ENCODE measurements at places on chromosomes 4 and X.

DNA sequence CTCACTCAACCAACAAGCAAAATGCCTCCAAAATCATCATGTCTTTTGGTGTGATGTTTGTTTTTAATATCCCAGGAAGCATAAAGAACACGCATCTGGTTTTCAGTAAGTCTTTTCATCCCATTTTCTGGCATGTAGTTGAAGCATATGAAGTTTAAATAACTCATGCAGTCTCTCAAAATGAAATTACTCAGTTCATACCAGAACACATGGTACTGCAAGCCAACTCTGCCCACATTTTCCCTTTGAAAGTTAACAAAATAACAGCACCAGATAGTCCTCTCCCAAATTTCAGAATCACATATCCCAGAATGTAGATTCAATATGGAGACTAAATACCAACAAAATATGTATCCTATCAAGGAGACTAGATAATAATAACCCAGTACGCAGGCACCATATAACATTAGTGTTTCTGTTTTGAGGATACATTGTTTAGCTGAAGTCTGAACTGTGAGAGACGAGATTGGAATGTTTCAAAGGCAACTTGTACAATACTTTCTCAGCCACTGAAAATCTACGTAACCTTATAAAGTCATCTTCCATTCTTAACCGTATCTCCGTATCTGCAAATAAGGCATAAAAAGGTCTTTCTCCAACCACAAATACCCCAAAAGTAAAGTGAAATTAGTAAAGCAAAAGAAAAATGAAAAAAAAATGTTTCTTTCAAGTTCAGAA is 23.1 kb downstream of the CORIN start:
- no peak for DNase-seq

- no peak for DNase-seq
Observed at GRCh38 chrX:83845397-83845796, 15.5 kb upstream of the CYLC1 start.

DNA sequence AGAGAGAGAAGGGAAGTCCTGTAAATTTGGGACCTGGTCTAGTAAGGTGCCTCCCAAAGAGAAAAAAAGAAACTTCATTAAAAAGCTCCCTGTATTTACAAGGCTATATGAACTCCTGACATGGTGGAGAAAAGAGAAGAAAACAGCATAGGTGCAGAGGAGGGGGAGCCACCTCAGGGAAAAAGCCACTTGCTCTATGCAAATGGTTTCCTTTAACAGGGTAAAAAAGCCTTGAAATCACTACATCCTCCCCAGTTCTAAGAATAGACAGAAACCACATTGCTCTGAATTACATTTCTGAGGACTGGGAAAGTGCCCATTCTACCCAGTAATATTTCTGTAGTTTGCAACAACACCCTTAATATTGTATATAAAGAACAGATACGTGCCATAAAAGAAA is 165.5 kb downstream of the KLF8 start:
- no peak for DNase-seq

- DNase-seq, result no peak
Observed at GRCh38 chrX:13755254-13755653, 20.7 kb downstream of the OFD1 start.

GRCh38 chr4:102263024-102263787 is 82.1 kb downstream of the SLC39A8 start:
- DNase-seq, result no peak

DNA sequence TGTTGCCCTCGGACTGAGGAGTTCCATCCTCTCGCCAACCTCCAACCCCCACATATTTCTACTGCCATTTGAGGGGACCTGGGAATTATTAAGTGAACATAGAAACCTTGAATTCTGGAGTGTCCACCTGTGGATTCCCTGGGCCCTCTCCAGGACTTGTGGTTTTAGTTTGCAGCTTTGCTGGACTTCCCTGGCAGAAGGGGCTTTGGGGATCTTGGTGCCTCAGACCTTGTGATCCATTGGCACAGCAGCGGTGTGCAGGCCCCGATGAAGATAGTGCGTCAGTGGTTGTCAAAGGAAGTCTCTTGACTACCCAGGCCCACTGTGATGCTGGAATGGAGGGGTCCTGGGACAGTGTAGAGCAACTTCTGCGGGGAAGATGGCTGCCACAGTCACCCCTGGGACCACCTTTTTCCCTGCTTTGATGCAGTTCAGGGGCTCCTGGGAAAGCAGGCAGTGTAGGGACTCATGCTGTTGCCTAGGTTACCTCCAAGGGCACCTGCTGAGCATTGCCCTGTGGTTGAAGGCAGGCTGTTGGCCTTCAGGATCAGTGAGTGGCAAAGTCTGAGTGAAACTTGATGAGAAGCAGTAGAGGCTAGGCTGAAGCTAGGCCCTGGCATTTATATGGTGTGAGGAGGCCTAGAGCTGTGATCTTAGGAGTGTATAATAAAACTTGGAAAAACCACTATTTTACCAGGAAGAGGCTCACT is 2.2 kb downstream of the SLC16A2 start:
- DNase-seq, result no peak

DNA sequence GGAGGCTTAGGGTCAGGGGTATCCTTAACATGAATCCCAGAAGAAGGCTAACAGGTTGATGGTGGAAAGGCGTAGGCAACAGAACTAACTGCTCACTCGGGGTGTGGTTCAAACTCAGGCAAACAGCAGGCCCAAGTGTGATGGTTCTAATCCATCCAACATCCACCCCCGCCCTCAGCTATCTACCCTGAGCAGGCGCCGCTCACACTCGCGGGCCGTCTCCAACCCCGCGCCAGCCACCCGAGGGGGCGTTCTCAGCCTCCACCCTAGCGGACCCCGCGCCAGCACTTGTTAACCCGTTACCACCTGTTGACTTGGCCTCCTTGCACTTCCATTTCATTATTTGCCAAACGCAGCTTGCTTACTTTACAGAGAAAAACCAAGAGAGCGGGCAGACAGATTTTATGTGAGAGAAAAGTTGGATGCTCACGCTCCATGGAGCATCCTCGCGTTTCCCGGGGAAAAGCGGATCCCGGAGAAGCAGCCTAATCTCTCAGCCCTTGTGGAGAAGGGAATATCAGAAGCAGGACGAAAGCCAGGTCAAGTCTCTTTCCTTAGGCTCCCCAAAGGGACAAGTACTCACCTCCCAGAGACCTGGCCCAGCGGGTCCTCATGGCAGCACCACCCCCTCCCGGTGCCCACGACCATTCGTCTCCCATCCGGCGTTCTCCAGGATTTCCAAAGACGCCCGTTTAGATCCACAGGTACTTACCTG is 773 bp downstream of the SNCA start:
- no peak for DNase-seq

DNA sequence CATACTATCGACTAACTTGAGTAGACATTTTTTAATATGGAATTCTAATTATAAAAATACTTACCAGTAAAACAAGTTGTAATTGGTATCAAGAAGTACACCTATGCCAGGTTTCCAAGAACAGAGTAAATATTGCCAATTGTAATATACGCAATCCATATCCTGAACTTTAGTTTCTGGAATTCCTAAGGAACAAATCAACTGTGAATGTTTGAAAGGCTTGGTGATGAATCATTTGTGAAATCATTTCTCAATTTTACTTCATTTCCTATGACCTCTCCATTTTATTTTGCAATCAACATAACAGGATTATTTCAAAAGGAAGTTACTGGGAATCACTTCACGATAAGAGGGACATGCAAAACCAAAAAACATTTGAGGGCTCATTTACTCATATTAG is 3.7 kb downstream of the IL13RA2 start:
- no peak for DNase-seq

DNA sequence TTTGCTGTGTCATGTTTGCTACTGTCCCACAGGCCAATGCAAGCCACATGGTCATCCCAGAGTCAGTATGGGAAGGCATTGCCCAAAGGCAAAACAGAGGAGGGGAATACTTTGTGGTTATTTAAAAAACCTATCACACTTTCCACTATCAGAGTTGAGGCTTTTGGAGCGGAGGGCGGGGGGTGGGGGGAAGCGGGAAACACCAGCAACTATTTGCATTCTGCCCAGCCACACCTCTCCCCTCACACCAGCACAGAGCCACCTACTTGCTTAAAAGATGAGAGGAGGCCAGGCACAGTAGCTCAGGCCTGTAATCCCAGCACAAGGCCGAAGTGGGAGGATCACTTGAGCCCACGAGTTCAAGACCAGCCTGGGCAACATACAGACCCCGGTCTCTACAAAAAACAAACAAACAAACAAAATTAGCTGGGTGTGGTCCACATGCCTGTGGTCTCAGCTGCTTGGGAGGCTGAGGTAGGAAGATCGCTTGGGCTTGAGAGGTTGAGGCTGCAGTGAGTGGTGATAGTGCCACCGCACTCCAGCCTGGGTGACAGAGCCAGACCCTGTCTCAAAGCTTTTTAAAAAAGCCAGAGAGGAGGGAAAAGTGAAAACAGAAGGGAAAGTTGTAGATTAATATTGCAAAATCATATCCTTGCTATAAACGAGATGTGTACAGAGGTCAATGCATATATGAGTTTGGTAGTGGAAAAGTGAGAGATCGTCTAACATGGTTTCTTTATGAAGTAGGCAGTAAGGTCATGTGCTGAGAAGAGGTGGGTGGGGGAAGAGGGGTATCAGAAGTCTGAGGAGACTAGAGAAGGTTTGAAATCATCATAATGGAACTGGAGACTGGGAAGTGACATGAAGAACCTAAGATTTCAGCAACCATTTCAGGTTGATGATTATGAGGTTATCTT is 1.9 kb upstream of the CHST7 start:
- no peak for DNase-seq

- no peak for DNase-seq
Observed at GRCh38 chr4:3827616-3828492, 61.7 kb downstream of the ADRA2C start.

DNA sequence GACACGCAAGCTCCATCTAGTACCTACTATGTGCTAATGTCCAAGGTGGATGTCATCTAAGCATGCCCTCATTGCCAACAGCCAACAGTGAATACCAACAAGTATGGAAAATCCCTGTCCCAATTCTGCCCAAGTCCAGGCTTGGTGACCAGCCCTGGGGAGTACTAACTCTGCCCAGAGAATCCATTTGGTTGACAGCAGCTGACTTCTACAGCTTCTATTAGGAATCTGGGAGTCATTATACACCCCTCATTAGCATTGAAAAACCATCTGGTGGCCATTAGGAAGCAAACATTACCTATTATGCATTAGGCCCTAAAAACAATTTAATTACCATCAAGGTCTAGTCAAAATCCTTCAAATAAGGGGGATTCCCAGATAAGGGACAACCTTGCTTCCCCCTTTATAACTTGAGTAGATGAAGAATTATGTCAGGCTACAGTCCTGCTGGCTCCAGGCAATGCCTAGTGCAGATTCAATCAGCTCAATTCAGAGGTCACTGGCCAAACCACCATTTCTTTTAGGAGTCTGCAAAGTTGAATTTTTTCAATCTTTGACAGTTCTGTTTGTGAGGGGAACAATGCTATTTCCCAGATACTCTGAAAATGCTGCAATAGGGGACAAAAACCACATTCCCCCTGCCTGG is 228.0 kb upstream of the LDB2 start:
- DNase-seq, result no peak

- no peak for DNase-seq
Observed at GRCh38 chr4:66539745-66540144, 869.5 kb upstream of the EPHA5 start.

DNA sequence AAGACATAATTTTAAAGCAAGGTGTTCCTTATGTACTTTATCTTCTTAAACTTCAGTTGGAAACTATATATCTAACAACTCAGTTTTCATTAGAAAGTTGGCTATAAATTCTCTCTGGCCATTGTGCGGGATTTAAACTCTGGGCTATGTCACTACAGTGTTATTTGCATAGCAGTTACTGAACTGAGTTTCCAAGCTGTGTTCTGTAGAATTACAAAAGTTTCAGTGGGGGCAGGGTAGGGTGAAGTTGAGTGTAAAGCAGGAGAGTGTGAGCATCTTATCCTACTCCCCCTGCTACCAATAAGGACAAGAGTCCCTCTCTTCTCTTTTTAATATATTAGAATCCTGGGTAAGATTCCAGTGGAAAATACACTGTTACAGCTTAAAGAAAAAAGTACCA is 254.5 kb upstream of the SLITRK2 start:
- no peak for DNase-seq

- DNase-seq, result no peak
Observed at GRCh38 chr4:102734591-102735385, 26.0 kb downstream of the MANBA start.

GRCh38 chr4:123477711-123478209 is 81.2 kb downstream of the SPRY1 start:
- no peak for DNase-seq

DNA sequence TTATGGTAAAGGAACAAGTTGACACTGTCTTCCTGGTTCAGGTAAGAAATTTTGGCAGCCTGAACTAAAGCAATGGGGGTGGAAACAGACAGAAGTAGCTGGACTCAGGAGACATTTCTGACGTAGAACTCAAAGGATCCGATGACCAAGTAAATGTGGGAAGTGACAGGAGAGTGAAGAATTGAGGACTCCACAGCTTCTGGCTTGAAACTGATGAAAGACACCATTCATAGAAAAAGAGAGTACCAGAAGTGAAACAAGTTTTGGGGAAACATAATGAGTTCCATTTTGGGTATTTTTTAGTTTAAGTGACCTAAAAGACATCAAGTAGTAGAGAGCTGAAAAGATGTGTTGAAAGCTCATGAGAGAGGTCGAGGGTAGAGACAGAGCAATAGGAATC is 5.7 kb downstream of the FAM120C start:
- DNase-seq, result no peak

DNA sequence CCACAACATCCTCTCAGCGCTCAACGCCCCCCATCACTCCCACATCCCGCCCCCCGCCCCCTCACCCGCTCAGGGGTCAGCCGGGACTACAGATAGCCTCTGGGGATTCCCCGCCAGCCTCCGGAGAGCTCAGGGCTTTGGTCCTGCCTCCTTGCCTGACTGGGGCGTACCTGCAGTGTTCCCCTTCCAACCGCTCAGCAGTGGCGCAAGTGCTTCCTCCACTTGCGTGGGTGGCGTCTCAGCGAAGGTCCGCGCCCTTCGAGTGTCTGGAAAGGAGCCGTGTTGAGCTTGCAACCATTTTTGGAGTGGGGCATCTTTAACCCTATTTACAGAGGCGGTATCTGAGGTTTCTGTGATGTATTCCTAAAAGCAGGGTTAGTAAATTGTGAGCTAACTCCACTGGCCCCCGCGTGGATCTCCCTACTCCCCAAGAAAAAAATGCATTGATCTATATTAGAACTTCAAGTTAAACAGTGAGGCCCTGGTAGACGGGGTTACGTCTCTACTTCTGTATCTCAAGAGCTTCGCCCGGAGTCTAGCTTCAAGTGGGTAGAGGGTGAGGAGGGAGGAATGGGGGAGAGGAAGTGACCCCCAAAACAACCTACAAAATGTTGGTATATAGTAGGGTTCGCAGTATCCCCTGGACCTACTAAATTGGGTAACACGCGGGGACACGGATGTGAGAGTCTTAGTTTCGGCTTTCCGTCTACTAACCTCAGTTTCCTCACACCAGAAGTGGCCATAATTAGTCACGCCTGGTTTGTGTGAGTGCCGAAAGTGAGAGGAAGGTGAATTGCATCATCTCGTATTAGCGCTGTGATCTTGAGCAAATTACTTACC is 16.1 kb downstream of the NKX3-2 start:
- DNase-seq, result no peak

Data from SK-N-MC (cell line).